NCI-H2081 treated with DMSO at 0.1 percent for 48 hours (cell line): ENCODE measurements at places on chromosomes 4 and X.

- no peak for DNase-seq
Measured at GRCh38 chrX:23559975-23560374, 107.3 kb upstream of the PRDX4 start.

- DNase-seq = no peak
Measured at GRCh38 chrX:45621376-45622041, 420.8 kb upstream of the DIPK2B start.

DNA sequence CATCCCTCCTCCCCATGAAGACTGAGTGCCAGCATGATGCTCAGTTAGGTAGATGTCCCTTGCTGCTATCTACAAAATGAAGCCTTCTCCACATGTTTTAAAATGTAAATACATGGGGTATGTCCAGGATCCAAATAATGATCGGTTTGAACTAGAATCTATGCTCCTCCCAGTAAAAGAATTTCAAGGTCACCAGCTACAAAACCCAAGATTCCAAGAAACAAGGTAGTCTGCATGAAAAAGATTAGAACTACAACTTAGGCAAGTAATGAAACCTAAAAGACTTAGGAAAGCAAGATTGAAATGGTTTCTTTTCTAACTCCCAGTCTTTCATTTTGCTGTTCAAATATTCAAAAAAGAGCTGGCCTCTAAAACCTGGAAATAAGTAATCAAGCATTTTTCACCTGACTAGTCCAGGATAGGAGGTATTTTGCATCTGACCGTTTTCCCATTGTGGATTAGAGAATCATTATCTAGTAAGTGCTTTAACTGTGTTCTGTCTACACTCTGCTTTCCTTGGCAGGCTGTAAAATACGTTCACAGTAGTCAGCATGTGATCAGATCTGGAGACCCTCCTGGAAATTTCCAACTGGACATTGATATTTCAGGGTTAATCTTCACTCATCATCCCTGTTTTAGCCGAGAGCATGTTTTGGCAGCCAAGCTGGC is 57.4 kb downstream of the CC2D2A start:
- no peak for DNase-seq

GRCh38 chr4:10760086-10760485 is 75.5 kb upstream of the CLNK start:
- no peak for DNase-seq
